WERI-Rb-1 (cell line): ENCODE measurements at places on chromosomes 2 and 18.

DNA sequence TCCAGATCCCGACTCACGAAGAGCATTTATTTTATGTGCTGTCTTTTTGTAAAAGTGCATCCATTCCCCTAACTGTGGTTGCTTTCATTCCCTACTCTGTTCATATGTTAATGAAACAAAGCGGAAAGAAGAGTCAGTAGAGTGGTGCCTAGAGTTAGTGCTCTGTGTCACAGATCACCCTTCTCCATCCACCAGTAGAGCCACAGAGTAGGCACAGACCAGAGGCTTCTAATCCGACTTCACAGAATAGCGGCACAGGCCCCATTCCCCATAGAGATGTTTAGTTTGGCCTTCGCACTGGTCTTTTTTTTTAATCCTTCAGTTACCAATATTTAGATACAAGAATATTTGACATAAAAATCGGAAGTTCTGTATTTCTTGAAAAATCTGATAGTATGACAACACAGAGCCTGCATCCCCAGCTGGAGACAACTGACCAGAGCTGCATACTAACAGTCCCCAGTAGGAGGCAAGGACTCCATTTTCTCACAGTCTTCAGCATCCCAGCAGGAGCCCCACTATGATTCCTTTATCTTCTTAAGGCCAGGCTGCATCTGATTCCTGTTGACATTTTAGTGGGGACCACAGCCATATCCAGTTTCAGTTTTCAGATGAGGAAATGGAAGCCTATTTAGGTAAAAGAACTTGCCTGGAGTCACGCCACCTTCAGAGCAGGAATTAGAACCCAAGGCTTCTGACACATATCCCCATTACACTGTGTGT lies 7.0 kb downstream of the G6PC2 start:
- DNase-seq = no peak

DNA sequence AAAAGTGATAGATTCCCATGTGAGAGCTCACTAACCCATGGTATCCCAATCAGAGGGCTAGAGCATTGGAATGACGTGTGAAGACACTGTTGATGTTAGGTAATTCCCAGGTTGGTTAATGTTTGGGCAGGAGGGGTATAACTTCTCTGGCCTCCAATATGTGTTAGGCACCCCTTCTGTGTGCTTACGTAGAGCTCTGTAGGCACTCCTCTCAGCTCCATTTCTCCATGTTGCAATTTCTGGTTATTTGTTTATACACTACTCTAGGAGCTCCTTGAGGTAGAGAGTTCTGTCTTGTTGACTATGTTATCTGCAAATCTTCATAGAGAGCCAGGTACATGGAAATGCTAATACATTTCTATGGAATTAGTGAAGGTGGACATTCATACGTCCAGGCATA lies 153.5 kb downstream of the RPIA start:
- DNase-seq = no peak

- DNase-seq = no peak
Measured at GRCh38 chr2:234355808-234356365, 141.0 kb downstream of the ARL4C start.

- no peak for DNase-seq
Measured at GRCh38 chr18:47179520-47179919, 3.4 kb upstream of the IER3IP1 start.

- DNase-seq = no peak
Measured at GRCh38 chr2:215362562-215362904, 50.7 kb downstream of the ATIC start.

DNA sequence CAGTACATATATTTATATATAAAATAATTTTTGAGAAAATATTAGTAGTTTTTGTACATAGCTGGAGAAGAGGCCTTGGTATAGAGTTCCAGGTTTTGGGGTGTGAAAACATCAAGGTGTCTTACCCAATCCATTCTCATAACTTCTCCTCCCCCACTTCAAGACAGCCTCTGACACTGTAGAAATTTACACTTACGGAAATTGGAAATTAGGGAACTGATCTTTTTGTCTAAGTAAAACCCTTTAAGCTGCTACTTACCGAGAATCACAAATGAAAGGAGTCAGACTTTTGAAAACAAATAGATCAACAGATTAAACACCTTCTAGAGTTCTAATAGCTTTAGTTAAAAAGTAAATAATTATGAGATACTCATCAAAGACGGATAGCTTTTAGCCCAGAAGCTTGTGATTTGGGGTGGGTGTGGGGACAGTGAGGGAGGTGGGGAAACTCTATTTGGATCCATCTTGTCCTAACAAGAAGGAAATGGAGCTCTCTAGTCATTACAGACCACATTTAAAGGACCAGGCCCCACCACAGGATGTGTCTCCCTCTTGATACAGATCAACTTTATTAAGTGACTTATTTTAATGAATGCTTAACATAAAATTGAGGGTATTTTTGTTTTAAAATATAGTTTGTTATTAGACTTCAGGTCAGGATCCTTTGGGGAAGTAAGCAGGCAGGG lies 11.1 kb upstream of the FBXO11 start:
- no peak for DNase-seq

- DNase-seq = no peak
Measured at GRCh38 chr2:159840616-159841015, 42.6 kb upstream of the CD302 start.

GRCh38 chr2:40434731-40435271 lies 17.1 kb downstream of the SLC8A1 start:
- DNase-seq = no peak

GRCh38 chr2:241317391-241317790 lies 1.7 kb downstream of the SEPTIN2 start:
- no peak for DNase-seq

GRCh38 chr18:57697426-57697825 lies 75.8 kb upstream of the NARS1 start:
- no peak for DNase-seq

- DNase-seq = no peak
Measured at GRCh38 chr18:54192900-54193299, 31.6 kb downstream of the MBD2 start.

DNA sequence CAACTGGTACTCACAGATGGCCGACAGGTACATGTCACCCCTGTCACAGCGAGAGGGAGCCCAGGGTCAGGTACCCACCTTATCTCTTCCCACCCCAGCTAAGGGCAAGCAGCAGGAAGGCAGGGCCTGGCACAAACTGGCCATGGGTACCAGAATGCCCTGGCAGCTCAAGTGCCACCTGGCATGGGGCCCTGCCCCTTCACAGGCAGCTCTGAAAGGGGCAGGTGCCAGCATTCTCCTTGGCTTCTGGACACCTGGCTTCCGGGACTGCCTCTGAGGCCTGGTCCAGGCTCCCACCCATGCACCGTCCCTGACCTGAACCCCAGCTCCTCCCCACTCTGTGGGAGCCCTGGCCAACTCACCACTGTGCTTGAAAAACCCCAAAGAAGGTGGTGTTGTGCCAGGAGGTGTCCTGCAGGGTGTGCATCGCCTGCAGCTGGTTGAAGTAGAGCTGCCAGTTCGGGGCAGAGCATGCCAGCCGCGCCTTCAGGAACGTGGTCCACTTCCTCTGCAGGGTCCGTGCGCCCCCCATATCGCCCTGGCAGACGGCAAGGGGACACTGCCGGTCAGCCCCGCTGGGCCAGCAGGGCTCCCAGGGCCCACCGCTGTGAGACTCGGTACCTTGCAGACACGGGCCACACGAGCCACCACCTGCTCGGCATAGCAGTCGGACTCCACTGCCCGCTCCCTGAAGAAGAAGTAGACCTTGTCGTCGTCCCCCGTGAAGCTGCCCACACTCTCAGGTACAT lies 5.4 kb downstream of the SEMA4C start:
- DNase-seq = no peak

DNA sequence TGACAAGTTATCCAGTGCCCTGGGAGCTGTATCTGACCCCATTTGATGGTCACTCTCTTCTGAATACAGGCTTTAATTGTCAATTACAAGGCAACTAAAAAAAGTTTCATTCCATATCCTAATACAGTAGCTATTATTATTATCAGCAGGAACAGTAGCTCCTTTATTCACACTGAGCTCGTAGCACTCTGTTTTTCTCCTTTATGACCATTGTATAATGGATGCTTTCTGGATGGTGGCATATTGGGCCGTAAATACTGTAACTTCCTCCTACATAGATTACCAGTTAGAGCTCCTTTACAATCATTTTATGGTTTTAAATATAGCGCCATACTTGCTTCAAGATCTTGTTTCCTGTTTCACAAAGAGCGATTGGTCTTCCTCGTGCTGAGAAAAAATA lies 1040.3 kb downstream of the TSN start:
- DNase-seq = no peak

DNA sequence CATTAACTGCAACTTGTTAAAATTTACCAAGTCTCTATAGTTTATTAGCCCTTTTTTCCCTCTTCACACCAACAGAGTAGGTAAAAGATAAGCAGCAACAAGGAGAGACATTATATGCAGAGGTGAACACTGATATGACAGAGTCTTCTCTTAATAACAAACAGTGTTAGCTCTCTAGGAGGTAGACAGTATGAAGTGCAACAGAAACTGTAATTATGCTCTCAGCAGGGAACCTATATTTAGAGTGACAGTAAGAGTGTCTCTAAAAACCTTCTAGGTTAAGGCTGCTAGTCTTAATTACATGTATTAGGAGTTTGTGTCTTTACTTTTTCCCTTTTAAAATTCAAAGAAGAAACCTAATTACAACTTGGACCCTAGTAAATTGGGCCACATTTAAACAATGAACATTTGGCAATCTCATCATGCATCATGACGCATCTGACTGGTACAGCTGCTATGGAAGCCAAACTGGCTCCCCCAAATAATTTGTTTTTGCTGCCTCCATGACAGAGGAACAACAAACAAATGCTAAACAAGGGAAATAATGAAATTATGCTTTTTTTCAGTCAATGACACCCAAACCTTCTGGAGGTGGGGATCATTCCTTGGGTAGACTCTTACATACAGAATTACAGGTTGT lies 69.9 kb upstream of the MMADHC start:
- no peak for DNase-seq

- DNase-seq = no peak
Measured at GRCh38 chr2:127783101-127783500, 27.9 kb downstream of the WDR33 start.

- DNase-seq = no peak
Measured at GRCh38 chr2:10297959-10298531, 4.7 kb upstream of the HPCAL1 start.

DNA sequence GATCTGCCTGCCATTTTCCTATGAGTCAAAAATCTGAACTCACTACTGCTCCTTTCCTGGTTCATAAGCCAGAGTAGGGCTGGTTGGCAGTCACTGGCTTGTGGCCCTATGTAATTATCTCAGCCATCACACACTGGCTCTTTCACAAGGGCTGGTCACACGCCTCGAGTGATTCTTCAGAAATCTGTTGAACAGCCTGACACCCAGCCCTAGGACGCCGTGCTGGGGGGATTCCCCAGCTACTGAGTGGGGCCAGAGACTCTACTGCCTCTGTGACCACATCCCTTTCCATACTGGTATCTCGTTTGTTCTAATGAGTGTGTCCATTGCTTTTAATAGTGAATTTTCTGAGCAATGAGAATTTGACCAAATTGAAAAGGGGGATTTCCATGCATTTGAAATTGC lies 45.8 kb upstream of the RBM44 start:
- DNase-seq = no peak

DNA sequence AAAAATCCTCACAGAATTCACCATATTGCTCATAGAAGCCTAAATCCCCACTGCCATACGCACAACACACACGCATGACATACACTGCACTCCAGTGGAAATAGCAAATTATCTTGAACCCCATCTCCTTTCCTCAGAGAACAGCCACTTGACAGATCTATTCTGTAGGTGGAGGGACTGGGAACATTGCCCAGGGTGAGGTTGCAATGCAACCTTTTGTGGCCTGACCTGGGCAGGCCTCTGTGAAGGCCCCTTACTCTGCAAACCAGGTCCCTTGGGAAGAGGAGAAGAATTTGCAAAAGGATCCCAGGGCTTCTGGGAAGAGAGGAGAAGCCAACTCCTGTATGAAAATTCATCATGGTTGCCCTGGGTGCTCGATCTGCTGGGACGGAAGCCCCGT lies 51.9 kb downstream of the SDC1 start:
- DNase-seq = no peak

DNA sequence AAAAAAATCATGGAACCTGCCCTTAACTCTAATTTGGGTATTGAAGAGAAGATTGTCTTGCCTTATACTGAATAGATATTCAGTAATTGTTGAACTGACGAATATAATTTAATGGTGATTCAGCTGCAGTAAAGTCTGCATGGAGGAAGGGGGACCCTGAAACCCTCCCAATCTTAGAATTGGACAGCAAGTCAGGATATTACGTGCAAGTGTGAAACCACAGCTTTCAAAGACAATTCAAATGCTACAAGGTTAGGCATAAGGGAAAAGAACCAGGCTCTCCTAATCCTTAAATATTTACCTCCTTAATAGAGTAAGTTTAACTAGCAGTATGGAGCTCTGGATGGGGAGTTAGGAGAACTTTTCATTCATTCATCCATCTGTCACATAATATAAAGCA lies 226.9 kb upstream of the TNP1 start:
- no peak for DNase-seq

GRCh38 chr2:226125176-226125883 lies 674.3 kb downstream of the IRS1 start:
- DNase-seq = no peak

DNA sequence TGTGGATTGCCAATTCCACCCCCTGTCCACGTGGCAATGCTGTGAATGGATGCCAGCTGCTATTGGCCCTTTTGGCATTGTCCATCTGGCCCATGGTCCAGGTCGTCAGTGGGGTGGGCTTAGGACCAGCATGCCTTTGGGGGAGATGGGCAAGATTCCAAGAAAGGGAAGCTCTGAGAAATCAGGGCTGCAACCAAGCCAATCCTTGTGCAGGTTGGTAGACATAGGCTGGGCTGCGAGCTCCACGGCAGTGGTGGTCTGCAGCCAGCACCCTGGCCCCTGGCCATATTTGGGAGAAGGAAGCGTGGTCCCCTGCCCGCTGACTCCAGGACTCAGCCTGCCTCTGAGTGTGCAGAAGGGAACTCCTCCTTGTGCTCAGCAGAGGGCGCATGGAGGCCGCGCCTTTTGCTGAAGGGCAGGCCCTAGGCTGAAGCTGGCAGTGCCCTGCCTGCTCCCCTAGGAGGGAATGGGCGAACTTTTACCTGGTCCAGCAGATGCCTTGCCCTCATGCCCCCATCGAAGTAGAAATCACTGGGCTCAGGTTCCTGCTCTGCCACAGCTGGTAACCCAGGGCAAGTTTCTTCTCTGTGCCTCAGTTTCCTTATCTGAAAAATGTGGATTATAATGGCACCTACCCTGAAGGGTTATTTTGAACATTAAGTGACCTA lies 5.4 kb downstream of the SPR start:
- peak; percentile 77 for DNase-seq

GRCh38 chr2:73449404-73449803 lies 63.8 kb downstream of the ALMS1 start:
- no peak for DNase-seq

DNA sequence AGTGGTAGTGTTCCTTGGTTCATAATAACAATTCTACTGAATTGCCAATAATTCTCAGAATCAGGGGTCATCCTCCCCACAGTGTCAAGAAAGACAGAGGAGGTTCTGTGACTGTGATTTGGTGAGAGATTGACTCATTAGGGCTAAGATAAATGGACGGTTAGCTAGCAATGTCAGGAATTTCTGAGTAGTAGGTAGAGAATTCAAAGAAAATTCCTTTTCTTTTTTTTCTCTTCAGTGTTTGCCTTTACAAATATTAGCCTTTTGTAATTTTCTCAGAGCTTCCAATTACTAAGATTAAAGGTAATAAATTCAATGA lies 16.8 kb upstream of the CRIM1 start:
- no peak for DNase-seq
